ENCODE measurements at places on chromosomes 3 and 15.

GRCh38 chr3:45572755-45573154 lies 21.8 kb upstream of the LIMD1 start:
- DNase-seq, result no peak

- DNase-seq, result no peak
These were observed 71.4 kb upstream of the PSMD6 start for GRCh38 chr3:64094713-64095079.

DNA sequence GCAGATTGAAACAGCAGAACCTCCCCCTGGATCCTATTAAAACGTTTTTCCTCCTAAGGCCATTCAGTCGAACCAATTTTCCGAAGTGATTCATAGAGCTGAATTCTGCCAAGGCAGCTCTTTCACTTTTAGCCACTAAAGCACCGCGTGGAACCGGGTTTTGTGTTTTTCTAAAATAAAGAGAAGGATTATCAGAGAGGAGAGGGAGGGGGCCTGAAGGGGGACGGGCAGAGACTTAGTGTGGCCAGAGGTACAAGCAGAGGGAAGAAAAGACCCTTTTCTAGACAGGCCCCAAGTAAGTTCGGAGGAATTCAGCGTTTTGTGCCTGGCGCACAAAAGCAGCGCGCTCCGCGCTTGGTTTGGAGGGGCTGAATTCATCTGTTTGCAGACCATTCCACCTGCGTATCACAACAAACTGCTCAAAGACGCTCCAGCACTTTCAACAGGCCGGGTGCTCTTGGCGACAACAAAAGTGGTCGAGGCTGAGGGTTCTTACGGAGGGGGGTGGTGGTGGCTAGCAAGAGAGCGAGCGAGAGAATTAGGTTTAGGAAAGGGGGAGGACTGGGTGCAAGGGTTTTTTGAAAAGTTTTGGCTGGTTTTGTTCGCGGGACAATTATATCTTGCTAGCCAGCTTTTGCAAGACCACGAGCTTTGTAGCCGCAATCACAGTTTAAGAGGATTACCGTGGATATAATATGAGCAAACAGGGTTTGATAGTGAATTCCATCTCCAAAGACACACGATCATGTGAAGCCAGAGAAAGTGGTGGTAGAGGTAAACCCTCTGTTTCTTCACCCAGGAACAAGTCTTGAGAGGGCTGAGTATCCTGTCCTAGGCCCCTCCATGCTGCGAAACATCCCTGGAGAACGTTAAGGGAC lies 1.2 kb upstream of the FEZF2 start:
- DNase-seq, result peak; percentile 26

- no peak for DNase-seq
These were observed 209.5 kb upstream of the SUCLG2 start for GRCh38 chr3:67863869-67864268.

- peak; percentile 27 for DNase-seq
These were observed 11.4 kb downstream of the RSRC1 start for GRCh38 chr3:158121295-158121694.

GRCh38 chr3:117226932-117227331 lies 517.4 kb downstream of the TUSC7 start:
- no peak for DNase-seq

DNA sequence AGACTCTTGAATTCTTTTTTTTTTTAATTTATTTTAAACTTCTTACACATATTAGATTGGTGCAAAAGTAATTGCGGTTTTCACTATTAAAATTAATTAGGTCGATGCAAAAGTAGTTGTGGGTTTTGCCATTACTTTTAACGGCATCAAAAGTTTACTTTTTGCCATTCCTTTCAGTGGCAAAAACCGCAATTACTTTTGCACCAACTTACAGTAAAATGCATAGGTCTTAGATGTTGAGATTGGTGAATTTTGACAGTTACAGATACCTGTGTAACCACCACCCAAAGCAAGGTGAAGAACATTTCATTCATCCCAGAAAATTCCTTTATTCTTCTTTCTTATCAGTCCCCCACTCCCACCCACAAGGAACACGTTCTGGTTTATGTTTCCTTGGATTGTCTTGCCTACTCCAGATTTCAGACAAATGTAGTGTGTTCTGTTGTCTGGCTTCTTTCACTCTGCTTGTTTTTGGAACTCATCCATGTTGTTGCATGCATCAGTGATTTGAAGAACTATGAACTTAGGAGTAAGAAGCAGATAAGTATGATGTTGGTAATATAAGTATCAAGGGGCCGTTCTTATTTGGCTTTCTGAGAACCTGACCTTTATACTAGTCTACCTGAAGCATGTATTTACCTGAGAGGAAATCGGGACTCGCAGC lies 198.4 kb upstream of the UBE2E1 start:
- DNase-seq, result no peak

DNA sequence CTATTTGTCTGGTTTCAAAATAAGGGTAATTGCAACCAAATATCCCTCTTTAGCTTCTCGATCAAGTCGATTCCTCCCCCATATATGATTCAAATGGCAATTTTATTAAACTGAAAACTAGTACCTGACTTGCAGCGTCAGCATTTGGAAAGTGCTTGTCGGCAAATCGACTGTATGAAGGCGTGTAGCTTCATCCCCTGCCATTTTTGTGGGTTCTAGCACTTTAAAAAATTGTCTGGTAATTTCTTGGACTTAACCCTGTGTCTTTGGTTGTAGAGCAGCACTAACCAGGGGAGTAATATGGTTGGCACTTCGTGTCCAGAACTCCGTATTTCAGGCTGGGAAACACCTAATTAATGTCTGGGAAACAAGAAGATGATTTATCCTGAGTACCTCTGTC lies 573 bp downstream of the MME start:
- no peak for DNase-seq

GRCh38 chr3:177351206-177351605 lies 153.9 kb upstream of the TBL1XR1 start:
- DNase-seq, result no peak

- no peak for DNase-seq
These were observed 80.2 kb downstream of the LRRK1 start for GRCh38 chr15:100999369-100999768.

- DNase-seq, result no peak
These were observed 226.8 kb downstream of the OCA2 start for GRCh38 chr15:27872355-27872754.

GRCh38 chr3:129616291-129616690 lies 9.8 kb upstream of the PLXND1 start:
- no peak for DNase-seq

DNA sequence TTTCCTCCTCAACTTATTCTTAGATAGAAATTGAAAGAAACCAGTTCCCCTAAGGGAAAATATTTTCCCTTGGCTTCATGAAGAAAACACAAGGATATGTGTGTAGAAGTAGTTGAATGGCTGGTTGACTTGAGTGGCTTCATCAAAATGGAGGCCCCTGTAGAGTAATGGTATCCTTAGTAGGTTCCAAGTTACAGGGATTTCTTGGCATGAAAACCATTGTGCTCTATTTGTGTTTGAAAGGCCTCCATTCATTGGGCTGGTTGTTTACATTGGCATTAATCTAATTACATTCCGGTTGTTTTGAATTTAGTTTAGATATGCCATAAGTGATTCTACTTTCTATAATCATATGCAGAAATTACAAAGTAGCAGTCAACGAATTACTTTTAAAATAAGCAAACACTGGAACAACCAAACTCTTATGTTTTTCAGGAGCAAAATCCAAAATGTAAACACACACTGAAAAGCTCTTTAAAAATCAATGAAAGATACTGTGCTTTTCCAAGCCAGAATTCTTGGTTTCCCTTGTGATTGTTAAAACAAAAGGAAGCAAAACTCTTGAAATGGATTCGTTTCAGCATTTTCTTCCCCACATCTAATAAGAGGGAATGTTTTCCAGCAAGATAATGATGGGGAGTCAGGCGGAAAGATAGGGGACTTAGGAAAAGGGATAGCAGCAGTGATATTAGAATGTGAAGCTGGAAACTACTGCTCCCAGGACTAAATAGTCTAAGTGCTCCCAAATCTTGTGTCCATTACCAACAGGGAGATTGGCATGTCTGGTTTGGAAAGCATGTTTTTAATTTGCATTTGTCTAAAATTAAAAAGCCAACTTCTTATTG lies 77.0 kb downstream of the EPHA3 start:
- no peak for DNase-seq

- DNase-seq, result no peak
These were observed 345.0 kb downstream of the ZNF385D start for GRCh38 chr3:21405671-21406667.

DNA sequence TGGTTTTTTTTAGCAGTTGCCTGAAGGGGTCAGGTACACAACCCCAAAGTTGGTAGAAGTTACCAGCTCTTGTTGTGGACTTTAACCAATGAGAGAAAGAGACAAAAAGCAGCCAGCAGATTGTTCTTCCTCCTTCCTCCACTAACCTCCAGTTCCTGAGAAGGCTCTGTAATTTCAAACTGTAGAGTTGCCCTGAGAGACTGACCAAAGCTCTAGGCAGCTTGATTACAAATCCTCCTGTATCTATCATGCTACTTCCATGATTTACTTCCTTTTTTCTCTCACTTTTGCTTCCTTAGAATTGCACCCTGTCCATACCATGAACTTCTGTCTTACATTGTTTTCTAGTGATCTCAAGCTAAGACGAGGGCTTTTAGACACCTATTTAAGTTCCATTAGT lies 29.2 kb downstream of the NSUN3 start:
- DNase-seq, result no peak

- no peak for DNase-seq
These were observed 11.8 kb upstream of the SLC6A11 start for GRCh38 chr3:10804183-10804648.

DNA sequence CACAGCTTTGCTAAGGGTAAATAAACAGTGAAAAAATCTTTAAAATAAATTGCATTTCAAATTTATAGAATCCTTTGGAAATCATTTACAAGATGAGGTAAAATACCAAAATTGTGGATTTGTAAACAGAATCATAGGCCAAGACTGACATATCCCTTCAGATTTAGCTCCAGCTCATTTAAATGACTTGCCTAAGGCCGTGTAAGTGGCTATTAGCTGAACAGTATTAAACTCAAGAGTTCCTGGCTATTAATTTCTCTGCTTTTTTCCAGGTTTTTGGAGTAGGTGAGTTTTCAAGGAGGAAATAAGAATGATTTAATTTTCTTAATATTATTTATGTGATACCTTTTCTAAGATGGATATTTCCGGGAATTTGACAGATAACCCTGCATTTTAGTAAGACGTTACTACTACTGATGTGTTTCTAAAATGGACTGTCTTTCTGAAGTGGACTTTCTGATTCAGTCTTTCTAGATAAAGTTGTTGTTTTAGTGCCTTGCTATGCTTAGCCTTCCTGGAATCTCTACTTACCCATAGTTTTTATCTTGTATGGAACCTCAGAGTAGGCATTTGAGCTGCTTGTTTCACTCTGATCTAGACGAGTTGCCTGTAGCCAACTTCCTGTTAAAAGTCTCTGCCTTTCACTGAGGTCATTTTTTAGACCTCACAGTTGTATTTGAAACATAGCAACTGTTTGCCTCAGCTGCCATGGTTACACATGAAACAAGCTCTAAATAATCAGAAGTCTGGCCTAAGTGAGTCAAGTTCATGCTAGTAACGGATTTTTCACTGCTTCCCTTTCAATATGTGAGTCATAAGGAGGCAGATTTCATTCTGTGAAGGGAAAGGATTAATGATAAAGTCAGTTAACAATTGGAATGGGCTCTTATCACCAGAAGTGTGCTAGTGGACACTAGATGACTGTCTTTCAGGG lies 127.0 kb downstream of the KLHL25 start:
- peak; percentile 74 for DNase-seq

- DNase-seq, result peak; percentile 65
These were observed 66.7 kb downstream of the SLC6A1 start for GRCh38 chr3:11059090-11059798.

GRCh38 chr3:126113238-126113555 lies 29.3 kb upstream of the SLC41A3 start:
- no peak for DNase-seq

DNA sequence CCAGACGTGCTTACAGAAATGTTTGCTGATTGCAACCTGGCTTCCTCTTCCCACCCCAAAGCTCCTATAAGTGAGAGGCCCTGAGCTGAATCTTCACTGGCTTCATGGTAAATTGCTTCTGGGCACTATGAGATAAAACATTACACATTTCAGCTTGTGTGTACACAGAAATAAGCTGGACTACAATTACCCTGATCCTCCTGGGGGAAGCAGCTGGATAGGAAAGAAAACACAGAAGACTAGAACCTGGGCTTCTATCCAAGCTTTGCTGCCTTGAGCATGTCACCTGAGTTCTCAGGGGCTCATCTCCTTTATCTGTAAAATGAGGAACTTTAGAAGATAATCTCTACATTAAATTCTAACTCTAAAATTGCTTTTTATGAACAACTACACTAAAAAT lies 40.3 kb downstream of the THBS1 start:
- no peak for DNase-seq

DNA sequence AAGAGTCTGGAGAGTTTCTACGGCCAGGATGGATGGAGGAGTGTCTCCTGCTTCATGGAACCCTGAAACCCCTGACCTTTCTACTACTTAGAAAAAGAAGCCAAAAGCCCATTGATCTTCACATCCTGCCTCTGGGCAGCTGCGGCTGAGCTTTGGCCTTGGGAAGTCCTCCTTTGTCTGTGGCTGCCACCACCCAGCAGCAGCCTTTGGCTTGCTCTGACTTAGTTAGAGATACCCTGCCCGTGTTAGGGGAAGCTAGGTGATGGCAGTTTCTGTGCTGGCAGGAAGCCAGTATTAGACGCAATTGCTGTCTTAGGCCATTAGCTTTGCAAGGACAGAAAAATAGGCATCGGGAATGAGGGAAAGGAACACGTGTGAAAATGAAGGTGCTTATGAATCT lies 18.8 kb downstream of the APH1B start:
- no peak for DNase-seq

DNA sequence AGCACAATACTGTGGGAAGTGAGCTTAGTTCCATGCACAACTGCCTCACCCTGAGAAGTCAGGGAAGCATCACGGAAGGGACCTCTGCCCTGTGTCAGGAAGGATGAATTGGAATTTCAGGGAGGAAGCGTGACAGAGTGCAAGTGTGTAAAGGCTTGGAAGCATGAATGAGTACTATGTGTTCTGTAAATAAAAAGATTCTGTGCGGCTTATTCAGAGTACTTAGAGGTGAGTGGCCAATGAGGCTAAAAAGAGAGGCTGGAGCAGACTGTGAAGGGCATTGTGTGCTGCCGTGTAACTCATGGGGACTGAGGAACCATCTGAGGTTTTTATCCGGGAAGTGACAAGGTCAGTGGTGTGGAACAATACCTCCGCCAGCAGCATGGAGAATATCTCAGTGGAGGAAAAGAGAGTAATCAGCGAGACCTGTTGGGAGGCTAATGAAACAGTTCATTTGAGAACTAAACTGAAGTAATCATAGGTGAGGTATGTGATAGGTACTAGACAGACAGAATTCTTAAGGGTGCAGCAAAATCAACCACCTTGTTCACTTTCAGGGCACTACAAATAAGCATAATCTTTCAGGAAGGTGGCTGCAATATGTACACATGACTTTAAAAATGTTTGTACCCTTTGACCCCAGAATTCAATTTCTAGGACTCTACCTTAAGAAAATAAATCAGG lies 64.9 kb upstream of the SPRED1 start:
- DNase-seq, result no peak

- no peak for DNase-seq
These were observed 731.1 kb downstream of the EDEM1 start for GRCh38 chr3:5918626-5919025.

Measured in GM13977 (cell line).